ENCODE measurements at places on chromosomes 1 and 21.

GRCh38 chr21:38307771-38308531, 51.2 kb downstream of the KCNJ15 start:
- DNase-seq, result no peak

GRCh38 chr1:72178266-72178665, 104.1 kb downstream of the NEGR1 start:
- DNase-seq, result no peak

- DNase-seq, result no peak
Measured at GRCh38 chr1:98651116-98651632, 10.3 kb upstream of the SNX7 start.

- no peak for DNase-seq
Measured at GRCh38 chr1:214532070-214532469, 19.3 kb downstream of the PTPN14 start.

DNA sequence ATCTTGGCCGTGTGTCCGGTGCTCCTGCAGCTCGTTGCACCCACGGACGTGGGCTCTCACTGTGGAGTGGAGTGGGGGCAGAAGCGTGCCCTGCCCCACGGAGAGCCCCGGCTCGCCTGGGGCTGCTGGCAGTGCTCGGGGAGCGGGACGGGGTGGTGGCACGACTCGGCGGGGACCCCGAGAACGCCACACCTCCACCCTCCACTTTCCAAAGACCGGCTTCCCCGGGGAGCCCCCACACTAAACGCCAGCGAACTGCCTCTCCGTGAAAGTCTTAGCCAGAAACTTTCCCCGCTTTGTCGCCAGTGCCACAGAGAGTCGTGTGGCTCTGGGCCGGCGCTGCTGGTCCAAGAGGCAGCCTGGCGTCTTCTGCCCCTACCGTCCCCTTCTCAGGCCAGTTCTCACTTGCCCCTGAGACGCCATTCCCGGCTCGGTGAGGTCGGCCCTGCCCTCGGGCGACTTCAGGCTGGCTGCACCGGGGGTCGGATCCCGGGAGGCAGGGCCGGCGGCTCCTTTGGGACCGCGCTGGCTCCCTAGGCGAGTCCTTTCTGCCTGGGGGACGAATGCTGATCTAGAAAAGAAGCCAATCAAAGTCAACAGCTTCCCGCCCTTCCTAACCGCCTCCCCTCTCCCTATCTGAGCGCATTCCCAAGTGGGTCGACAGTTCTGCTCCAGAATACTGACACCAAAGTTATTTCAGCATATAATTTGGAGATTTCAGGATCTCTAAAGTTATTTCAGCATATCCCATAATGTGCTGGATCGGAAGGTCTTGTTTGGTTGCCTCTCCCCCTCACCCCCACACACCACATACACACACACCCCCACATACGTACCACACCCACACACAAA, 2.6 kb upstream of the SAMD13 start:
- peak; percentile 19 for DNase-seq

- DNase-seq, result no peak
Measured at GRCh38 chr1:232553050-232553754, 76.7 kb downstream of the SIPA1L2 start.

GRCh38 chr1:98322086-98322485, 339.4 kb upstream of the SNX7 start:
- DNase-seq, result no peak

DNA sequence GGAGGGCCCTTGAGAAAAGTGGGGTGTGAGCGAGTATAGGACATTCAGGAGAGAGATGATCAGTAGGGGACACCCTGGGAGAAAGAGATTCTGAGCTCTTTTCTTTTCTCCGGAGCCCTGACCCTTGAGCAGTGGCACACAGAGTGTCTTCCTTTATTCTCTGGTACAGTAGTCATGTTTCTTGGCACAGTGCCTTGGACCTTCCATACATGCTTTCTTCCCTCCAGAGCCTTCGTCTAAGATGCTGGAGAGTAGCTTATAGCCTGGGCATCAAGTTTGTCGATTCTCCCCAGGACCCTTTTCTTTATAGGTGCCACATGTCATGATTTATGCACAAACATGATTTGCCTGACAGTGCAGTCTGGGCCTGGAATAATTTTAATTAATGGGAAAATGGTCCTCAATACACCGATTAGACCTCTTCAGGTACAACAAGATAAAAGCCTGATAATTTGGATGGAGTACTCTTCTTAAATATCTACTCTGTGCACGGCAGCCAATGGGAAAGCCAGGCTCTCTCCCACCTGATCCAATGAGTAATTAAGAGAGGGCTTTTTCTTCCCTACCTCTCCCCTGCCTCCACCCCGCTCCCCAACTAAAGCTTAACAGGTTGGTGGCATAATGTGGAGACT, at the start of gene TBX19:
TBX19 (plus strand) TSS at position 582 of the 632 bp plus-strand sequence. CDS start 214 bp downstream, outside the sequence.
- DNase-seq, result no peak

GRCh38 chr1:81327103-81327710, 473.5 kb upstream of the ADGRL2 start:
- no peak for DNase-seq

- no peak for DNase-seq
Measured at GRCh38 chr1:40986328-40986783, 6.9 kb downstream of the CTPS1 start.

DNA sequence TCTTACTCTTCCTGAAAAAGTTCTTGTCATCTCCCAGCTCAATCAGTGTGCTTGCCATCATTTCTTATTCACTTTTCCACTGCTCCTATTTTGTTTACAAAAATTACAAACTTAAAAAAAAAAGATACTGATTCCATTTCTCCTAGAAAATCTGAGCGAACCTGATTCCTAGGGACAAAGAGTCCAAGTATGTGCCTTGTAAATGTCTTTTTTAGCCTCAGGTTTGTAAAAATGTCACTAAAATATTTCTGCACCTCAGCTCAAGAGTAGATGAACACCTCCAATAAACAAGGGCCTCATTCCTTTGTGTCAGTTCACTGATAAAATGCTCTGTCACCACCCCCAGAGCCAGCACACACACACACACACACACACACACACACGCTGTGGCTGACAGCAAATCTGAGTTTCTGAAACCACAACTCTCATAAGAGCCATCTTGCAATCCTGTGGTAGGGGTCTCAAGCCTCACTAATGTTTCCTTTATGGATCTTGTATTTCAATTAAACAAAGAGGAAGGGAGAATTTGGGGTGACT, 299.2 kb downstream of the PBX1 start:
- no peak for DNase-seq

- DNase-seq, result no peak
Measured at GRCh38 chr1:185480545-185480944, 163.5 kb upstream of the IVNS1ABP start.

DNA sequence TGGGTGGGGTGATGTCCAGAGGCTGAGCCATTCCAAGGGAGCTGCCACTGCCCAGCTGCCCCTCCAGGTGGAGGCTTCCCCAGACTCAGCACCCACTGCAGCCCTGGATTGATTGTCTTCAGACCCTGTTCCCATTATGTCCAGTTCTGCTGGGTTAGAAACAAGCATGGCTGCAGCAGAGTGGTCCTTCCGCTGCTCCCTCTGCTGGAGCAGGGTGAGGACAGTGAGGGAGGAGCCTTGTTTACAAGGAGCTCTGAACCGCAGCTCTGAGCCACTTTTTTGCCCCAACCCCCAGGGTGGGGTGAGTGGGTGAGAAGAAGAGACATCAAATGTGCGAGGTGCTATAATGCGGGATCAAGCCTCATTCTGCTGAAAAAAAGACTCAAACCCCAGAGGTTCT, 2.3 kb downstream of the TNNT2 start:
- no peak for DNase-seq

DNA sequence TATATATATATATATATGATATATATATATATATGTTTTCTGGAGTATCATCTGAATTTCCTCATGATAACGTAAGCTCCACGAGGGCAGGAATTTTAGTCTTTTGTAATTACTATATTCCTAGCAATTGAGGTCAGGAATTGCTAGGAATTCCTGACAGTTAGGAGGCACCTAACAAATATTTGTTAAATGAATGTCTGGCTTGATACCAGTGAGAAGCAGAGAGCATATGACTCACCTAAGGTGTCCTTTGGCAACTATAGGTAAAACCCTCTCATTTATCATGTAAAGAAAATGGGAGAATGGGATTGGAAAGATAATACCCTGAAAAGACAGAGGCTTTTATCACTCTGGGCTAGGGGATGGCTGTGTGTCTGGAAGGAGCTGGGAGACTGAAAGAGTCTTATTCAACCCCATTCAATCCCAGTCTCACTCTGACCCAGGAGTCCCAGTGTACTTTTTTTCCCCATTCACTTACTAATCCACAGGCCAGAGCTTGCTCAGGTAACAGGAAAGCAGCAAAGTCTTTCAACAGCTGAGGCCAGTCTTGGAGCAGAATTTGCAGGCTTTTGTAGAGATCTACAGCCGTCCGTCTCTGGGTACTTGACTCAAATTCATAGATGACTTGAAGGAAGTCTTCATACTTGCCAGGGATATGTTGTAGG, 71.2 kb downstream of the DAP3 start:
- no peak for DNase-seq

- DNase-seq, result no peak
Measured at GRCh38 chr1:80250573-80251168, 1244.1 kb upstream of the ADGRL4 start.

DNA sequence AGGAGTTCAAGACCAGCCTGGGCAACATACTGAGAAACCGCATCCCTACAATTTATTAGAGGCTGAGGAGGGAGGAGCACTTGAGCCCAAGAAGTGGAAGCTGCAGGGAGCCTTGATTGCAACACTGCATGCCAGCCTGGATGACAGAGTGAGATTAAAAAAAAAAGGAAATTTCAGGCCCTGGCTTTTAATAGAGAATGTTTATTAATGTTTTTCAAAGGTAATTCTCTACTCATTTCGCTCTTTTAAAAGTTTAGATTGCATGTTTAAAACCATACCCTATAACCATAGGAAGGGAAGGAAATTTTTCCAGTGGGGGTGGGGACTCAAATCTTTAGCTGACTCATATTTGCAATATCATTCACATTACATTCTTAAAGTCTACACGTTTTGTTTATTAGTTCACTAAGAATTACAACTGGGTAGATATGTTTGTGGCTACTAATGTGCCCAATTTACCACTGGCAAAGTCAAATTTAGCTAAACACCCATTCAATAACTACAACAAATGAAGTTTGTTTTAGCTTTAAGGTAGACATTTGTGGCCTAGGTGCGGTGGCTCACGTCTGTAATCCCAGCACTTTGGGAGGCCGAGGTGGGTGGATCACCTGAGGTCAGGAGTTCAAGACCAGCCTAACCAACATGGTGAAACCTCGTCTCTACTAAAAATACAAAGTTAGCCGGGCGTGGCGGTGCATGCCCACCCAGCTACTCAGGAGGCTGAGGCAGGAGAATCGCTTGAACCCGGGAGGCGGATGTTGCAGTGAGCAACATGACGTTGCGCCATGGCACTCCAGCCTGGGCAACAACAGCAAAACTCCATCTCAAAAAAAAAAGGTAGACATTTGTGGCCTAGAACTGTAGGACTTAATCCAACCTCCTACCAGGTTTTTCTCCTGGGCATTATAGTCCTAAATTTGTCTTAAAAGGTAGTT, 5.0 kb downstream of the KDM5B start:
- DNase-seq, result no peak

DNA sequence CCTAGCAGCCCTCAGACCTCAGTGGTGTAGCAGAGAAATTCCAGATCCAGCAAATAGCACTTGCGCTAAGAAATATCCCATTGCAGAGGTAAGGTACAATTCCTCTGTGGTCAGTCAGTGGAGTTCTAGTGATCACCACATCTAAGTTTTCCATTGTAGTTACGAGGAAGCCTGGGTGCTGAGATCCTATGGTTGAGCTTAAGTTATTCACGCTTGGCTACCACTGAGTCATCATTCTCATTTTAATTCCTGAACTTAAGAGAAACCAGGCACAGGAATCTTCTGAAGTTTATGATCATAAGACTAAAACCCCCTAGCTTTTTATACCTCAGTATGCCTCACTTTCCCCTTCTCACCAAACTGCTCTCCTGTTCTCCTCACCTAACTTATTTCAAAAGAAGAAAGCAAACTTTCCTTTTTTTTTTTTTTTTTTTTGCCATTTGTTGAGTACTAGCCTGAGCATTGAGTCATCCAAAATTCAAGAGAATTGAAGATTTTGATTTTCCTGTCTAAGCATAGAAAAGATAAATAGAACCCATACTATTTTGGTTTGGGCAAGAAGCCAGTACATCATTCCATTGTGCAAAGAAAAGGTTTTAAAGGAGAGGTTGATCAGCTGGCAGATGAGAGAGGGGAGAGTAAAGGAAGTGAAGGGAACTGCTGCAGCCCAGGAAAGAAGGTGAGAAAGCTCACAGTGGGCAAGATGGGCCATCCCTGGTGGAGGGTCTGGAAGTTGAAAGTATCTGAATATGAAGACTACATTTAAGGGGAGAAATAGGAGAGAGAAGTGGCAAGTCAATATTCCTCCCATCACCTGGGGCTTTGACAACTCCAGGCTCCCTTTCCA, 39.9 kb downstream of the SERBP1 start:
- no peak for DNase-seq

DNA sequence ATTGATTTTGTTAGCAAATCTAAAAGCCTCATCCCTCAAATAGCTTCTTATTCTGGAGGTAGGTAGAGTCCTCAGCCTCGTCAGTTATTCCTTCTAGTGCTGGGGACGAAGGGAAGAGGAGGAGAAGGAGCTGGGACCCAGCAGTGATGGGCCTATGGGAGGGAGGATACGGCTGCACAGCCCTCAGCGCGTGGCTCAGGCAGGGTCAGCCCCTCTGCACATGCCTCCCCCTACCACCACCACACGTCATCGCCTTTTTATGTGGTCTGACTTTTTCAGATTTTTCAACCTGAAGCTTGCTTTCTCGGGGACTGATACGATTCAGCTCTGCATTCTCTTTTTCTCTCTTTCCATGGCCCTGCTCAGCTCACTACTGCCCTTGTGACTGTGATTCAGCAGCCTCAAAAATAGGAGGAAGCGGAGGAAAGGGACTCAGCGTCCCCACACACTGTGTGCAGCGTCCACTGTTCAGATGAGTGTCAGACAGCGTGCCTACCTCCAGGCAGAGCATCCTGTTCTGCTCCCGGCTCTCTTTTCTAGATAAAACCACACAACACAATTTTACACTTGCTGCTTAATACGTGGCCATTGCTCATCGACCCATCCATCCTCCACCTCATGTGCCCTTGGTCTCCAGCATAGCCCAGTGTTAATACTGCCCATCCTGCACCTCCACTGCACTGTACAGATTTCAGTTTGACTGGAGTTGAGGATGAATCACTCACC, 827 bp downstream of the OR2B11 start:
- no peak for DNase-seq

- no peak for DNase-seq
Measured at GRCh38 chr1:208207388-208208131, 36.6 kb downstream of the PLXNA2 start.
